ENCODE measurements at places on chromosomes 11 and 22. TPM values are rescaled to one million over a fixed set of nuclear protein-coding genes. Genes with fewer than 3 reads are reported as not detected.

DNA sequence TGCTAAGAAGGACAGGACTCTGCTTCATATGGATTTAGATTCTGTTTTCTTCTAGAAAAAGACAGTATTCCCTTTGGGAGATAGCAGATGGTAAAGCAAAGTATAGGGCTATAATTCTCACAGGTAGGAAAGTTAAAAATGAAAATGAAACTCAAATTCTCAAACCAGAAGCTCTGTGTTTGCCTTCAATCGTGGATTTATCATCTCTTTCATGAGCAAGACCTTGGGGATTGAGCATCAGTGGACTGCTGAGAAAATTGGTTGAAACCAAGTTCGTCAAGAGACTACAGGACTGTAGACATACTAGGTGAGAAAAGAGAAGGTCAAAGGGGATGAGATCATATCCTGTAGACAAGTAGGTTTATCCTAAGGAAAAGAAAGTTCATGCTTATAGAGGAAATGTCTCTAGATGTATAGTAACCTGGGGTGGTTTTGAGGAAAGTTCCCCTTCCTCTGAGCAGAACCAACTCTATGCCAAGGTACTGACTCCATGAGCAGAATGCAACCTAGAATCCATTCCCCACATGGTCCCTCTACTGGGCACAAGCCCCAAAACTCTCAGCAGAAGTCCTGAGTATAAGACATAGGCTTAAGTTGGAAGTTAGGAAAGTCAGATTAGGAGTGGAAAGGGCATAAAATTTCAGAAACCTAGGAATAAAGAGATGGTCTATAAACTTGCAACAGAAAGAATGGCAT, 46.5 kb downstream of the SLC5A12 start:
- no peaks in the 10 kb centered on the region for H3K27me3 ChIP-seq
- H3K4me3 ChIP-seq = no peak overlapping the region

DNA sequence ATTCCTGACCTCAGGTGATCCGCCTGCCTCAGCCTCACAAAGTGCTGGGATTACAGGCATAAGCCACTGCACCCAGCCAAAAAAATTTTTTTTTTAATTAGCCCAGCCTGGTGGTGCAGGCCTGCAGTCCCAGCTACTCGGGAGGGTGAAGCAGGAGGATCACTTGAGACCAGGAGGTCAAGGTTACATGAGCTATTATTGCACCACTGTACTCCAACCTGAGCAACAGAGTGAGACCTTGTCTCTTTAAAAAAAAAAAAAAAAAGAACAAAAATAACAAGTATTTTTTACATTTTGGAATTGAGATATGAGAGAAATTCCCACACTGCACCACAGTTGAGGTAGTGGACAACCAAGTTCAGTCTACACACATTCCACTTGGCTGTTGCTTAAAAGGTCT, 13.6 kb upstream of the L3MBTL2 start:
- H3K4me3 ChIP-seq = no peak overlapping the region
- H3K27me3 ChIP-seq = no peaks in the 10 kb centered on the region
- no peaks in the 10 kb centered on the region for H3K4me1 ChIP-seq
- H3K36me3 ChIP-seq = no peaks in the 10 kb centered on the region
- no peak overlapping the region for H3K27ac ChIP-seq

Gene OR51I1
- total RNA-seq = not detected

GRCh38 chr11:106031202-106031810, 9.3 kb upstream of the MSANTD4 start:
- H3K4me1 ChIP-seq = no peaks in the 10 kb centered on the region
- H3K36me3 ChIP-seq = no peaks in the 10 kb centered on the region
- no peak overlapping the region for H3K27ac ChIP-seq
- no peak overlapping the region for H3K4me3 ChIP-seq
- peaks cover 4% of the 10 kb centered on the region for H3K27me3 ChIP-seq

- no peaks in the 10 kb centered on the region for H3K4me1 ChIP-seq
- no peaks in the 10 kb centered on the region for H3K36me3 ChIP-seq
- no peak for DNase-seq
- H3K4me3 ChIP-seq = no peak overlapping the region
Observed at GRCh38 chr22:19674929-19675253, 39.4 kb upstream of the SEPTIN5 start.

Measured in CD4-positive, alpha-beta T cell (primary cell).